Stimulated activated effector memory CD8-positive, alpha-beta T cell treated with anti-CD3 and anti-CD28 coated beads, Interleukin-12 subunit alpha, Interleukin-12 subunit beta, amount 100 ng/mL, for 72 hours (primary cell): ENCODE measurements at places on chromosomes 4 and X.

DNA sequence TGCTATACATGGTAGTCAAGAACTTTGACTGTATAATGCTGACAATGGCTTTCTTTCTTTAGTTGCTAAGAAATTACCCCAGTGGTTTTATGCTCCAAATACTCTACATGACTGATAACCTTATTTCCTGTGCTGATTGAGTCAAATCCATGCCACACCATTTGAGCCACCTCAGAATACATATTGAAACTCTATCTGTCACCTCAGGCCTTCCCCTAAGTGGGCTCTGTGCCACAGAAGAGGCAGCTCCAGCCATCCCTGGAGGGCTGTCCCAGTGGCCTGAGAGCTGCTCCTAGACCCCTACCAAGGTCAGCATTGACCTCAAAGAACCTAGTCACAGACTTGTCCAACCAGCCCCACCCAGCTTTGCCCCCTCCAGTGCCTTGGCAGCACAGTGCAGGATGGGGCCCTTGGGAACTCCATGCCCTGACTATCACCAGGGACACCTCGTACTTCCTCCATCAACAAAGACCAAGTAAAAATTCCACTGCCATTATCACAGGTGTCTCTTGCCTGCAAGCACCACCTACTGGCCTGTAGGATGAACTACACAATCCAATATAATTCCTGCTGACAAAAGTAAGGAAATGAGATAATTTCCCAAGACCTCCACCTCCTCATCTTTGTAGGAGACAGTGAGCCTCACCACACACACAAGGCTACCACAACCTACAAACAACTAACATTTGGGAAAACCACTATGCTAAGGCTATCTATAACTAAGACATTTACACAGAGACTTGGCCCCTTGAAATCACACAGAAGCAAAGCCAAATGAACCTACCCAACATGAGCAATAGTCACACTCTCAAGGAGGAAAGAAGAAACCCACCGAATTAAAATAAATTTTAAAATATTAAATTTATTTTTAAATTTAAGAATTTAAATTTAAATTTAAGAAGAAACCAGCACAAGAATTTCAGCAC is 239.9 kb downstream of the NKX6-1 start:
- no peak for DNase-seq

DNA sequence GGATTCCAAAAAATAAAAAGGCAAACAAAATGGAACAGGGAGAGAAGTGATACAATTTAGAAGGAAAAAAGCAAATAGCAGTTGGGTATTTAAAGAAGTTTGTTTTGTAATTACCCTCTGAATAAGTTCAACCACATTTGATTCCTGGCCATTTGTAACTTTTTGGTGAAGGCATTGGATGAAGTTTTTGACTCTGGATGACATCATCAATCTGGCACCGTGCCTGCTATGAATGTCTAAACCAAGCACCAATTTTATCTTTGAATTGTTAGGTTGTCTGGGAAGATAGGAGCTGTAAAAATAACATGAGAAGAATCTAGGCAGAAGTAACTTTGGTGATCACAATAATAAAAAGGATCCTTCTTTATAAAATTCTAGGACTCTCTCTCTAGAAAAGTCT is 29.5 kb downstream of the TMPRSS11A start:
- no peak for DNase-seq

DNA sequence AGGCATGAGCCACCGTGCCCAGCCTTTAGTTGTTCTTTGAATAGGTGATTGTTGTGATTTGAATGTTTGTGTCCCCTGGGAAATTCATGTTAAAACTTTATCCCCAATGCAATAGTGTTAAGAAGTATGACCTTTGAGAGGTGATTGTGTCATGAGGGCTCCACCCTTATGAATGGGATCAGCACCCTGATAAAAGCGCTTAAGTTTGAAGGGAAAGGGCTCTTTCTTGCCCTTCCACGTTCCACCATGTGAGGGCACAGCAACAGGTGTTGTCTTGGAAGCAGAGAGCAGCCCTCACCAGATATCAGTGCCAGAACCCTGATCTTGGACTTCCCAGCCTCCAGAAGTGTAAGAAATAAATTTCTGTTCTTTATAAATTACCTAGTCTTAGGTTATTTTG is 33.7 kb upstream of the RP2 start:
- no peak for DNase-seq

DNA sequence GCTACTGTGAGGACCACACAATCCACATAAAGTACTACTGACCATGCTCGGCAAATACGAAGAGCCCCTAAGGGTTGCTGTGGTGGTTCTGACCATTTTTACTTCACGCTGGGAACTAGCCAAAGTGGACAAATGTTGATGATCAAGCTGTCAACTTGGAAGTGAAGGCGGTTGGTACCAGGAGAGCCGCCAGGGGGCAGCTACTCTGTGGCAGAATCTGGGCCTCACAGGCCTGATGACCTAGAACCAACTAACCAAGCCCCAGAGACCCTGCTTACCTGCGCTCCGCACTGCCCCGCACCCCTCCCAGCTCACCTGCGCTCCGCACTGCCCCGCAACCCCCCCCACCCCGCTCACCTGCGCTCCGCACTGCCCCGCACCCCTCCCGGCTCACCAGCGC is 5.6 kb downstream of the GAK start:
- DNase-seq, result no peak

DNA sequence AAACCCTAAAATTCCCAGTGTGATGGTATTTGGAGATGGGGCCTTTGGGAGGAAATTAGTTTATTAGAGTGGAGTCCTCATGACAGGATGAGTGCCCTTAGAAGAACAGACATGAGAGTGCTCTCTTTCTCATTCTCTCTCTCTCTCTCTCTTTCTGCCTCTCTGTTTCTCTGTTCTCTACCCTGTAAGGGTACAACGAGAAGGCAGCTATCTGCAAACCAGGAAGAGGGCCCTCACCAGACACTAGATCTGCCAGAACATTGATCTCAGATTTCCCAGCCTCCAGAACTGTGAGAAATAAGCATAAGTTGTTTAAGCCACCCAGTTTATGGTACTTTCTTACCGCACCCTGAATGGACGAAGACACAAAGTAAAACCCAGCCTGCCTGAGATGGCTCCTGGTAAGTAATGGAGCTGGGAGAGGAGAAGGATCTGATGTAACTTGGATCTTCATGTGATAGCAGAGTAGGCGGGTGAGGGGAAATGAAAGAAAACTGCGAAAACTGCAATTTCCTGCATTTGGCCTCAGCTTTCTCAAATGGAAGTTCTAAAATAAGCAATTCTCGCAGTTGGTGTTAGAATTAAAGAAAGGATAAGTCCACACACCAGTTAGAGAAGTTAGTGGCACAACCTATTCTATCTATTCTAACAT is 8.7 kb upstream of the CDS1 start:
- no peak for DNase-seq

DNA sequence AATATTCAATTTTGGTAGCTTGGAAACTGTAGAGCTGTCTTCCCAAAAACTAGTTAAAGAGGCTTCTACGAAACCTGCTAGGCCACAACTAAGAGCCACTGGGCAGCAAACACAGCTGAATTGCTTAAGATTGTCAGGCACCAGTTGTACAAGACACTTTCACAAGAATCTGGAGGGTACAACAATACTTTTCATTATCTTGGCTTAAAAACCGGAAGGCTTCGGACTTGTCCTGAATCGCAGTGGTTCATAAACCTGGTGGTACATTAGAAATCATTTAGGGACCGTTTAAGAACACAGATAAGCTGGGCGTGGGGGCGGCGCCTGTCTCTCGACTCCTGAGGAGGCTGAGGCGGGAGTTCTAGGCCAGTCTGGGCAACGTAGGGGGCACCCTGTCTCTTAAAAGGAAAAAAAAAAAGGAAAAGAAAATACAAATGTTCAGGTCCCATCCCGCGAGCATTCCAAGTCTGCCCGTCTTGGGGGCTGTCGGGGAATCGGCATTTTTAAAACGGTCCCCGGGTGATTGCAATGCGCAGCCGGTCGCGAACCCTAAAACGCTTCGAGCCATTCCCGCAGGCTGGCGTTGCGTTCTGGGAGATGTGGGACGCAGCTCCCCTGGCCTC is 763 bp downstream of the PYURF start:
- DNase-seq, result no peak

GRCh38 chr4:42596918-42597317 is 60.0 kb downstream of the ATP8A1 start:
- DNase-seq, result no peak

GRCh38 chr4:6719611-6720179 is 3.7 kb downstream of the BLOC1S4 start:
- no peak for DNase-seq

DNA sequence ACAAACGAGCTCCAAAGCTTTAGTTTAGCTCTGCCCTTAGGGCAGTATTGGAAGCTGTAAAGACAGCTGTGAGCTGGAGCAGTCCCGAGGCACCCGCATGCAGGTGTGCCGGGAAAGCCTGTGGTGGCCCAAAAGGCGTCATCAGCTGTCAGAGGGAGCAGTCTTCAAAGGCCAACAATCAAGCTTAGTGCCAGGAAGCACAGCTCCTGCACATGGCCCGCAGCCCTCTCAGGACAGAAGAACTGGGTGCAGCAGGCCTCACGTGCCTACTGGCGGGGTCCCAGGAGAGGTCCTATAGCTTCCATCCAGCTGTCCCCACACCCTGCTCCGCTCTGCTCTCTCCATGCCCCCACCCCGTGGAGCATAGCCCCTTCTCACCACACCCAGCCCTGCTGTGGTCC is 92.2 kb upstream of the TRIM2 start:
- DNase-seq, result no peak

GRCh38 chr4:114263233-114263632 is 283.8 kb upstream of the ARSJ start:
- DNase-seq, result no peak

DNA sequence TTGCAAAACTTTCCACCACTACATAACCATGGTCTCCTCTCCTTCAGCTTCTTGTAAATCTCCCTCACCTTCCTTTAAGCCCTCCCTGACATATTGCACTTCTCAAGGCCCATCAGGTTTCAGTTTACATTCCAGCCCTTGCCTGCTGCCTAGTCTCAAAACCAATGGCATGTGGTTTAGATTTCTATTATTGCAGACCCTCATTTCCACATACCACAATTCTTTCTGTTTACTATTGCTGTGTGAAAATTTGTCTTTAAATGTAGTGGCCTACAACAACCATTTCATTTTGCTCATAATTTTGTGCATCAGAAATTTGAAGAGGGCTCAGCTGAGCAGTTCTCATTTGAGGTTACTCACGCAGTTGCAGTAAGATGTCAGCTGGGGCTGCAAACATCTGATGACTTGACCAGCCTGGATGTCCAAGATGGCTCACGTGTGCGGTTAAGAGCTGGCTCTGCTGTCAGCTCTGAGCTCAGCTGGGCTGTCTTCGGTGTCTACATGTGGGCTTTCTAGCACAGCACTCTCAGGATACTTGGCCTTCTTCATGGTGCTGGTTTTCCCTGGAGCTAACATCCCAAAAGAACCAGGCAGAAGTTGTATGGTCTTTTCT is 29.9 kb upstream of the SOD3 start:
- no peak for DNase-seq

DNA sequence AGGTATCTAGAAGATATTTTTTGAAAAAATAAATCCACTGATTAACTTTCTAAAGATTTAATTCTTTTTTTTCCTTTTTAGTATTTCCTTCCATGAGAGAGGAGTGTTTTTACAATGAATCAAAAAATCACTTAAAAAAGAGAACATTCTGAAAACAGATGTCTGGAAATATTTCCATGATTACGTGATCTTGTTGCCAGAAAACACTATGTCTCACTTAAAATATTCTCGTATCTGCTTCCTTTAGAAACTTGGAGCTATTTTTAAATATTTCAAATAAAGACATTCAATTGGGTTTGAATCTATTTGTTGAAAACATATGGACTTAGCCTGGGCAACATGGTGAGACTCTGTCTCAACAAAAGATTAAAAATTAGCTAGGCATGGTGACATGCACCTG is 232.8 kb upstream of the RASGEF1B start:
- DNase-seq, result no peak
